ENCODE measurements at places on chromosomes 12 and 14.

DNA sequence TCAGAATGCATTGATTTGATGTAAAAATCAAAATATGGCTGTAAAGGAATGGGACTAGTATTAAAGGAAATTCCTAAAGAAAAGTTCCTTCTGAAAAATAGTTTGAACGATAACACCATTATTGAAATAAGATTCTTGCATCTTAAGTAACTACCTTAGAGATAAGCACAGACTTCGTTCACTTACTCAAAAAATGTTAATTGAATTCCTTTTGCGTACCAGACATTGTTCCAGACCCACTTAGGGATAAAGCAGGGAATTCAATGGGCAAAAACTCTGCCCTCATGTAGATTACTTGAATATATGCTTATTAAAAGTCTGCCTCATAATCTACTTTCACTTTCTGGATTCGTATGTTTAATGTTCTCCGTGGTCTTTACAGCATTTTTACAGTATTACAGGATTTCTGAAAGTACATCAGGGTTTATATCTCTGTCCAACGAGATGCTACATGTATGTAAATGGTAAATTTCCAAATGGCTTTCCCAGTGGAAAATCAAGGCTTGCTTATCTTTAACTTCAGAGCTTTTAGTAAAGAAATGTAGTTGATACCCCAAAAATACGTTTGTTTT is 213.7 kb downstream of the GXYLT1 start:
- no peak for DNase-seq

DNA sequence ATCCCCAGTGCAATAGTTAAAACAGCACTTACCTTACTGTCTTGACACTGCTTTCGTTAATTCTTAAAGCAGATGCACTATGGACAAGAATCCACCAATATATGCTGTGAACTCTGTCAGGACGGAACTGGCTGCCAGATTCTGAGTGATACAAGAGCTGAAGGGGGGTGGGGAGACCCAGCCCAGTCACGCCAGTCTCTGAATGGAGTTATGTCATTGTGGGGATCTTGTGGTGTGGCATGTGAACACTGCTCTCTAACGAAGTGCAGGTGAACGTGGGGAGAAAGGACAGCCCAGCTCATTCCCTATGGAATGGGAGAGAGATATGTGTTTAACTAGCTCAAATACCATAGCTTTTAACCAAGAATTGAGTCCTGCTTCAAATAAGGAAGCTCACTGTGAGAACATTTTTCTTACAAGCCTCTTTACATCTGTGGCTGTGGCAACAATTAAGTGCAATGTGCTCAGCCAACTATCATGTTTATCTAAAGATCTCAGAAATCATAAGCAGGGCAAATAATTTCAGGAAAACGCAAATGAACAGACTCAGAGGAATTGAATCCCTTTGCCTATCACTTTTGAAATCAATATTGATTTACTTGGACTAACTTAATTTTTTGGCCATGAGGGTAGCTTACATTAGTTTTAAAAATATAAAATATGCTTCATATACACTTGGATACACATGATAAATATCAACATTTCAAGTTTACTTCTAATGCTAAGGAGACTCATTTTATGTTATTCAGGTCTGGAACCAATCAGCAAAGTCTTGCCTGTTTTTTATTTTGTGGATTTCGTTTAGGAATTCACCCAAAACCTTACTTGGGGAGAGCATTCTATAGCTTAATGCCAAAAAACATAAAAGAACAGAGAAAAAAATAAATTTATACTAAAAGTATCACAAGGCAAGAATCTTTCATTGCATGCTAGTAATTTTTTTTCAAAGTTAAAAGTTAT is at the start of gene LUM:
LUM (minus strand) TSS at position 129 of the 960 bp plus-strand sequence. CDS start 2,515 bp downstream, outside the sequence.
- DNase-seq = no peak

GRCh38 chr12:77522247-77522646 is 308.4 kb upstream of the NAV3 start:
- DNase-seq = no peak

- no peak for DNase-seq
These were observed 85.8 kb downstream of the ATP23 start for GRCh38 chr12:58026897-58027891.

- no peak for DNase-seq
These were observed 83.4 kb downstream of the HECTD1 start for GRCh38 chr14:31124197-31124596.

DNA sequence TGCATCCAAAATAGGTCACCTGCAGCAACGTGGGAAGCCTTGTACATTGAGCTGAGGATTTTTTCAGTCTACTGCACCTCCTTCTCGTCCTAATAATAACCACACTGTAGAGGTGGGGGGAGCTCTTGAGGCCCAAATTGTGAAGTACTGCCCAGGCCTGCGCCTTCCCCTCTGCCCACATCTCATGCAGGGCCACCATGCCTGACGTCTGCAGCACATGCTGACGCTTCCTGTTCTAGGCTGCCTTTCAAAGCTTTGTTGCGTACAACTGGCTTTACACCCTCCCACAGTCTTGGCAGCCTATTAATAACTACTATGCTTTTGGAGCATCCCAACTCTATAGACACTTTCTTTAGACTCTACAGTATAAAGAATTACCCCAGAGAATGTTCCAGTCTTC is 26.5 kb upstream of the TTC7B start:
- no peak for DNase-seq

Measured in CD4-positive, alpha-beta T cell treated with Interleukin-15 for 1 hour (primary cell).